ENCODE measurements at places on chromosomes 1 and 21.

GRCh38 chr1:201294876-201295275, 11.6 kb downstream of the PKP1 start:
- no peak for DNase-seq

GRCh38 chr1:239354231-239354630, 32.1 kb upstream of the CHRM3 start:
- DNase-seq: no peak

DNA sequence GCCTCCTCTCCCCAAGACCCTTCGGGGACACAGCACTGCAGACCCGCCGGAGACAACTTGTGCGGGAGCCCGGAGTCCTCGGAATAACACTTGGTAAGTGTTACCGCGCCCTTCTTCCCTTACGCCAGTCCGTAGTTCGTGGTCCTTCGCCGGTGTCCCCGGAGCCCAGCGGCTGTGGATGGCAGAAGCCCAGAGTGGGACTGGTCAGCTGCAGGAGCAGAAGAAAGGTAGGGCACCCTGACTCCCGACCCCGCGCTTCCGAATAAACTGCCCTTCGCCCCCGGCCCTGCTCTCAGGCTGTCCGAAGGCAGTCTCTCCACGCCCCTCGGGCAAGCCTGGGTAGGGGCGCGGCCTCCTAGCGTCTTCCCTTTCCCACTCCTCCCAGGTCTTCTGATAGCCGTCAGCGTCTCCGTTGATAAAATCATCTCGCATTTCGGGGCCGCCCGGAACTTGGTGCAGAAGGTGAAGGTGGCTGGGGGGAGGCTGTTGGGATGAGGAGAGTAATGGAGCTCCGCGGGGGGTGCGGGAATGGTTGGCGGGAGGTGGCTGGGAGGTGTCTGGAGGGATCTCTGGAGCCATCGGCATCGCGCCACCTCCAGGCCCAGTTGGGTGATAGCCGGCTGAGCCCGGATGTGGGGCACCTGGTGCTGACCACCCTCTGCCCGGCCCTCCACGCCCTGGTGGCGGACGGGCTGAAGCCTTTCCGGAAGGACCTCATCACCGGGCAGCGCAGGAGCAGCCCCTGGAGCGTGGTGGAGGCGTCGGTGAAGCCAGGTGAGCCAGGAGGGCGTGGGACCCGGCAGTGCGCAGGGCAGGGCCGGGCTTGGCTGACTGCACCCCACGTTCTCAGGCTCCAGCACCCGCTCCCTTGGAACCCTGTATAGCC, 4.3 kb downstream of the RUSC1 start:
- DNase-seq: peak; percentile 81

GRCh38 chr1:209937996-209938959, at the start of gene SYT14:
Gene SYT14, plus strand, starts transcription at chr1:209938217. Its CDS starts 48 bp downstream, at chr1:209938265.
- peak; percentile 49 for DNase-seq

DNA sequence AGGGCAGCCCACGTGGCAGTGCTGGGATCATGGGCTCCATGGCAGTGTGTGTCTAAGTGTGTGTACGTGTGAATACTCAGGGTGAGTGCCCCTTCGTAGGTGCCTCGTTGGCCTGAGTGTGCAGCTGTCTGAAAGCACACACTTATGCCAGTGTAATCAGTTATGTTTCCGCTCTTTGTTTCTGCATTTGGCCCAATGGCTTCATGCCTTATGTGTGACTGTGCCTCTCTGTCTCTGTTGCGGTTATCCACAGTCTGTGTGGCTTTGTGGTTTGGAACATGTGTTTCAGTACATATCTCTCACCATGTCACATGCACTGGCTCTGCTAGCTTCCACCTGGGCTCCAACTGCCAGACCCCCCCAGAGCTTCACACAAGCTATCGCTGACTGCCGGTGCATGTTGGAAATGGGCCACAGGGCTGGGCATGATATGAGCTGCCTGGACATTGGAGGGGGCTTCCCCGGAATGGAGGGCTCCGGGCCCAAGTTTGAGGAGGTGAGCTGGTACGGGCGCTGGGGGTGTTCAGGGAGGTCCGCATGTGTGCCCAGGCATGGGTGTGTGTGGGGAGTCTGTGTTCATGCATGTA, 70.3 kb upstream of the TINAGL1 start:
- no peak for DNase-seq

GRCh38 chr1:223030871-223031400, 112.1 kb downstream of the TLR5 start:
- no peak for DNase-seq

DNA sequence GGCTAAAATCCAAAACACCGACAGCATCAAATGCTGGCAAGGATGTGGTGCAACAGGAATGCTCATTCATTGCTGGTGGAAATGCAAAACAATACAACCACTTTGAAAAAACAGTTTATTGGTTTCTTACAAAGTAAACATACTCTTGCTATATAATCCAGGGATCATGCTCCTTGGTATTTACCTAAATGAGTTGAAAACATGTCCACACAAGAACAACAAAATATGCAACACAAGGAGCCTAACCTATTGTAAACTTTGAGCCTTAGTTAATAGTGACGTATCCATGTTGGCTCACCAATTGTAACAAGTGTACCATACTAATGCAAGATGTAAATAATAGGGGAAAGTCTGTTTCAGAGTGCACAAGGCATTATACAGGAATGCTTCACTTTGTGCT, 37.2 kb upstream of the PGBD5 start:
- DNase-seq: no peak

- DNase-seq: no peak
These were observed 3.7 kb downstream of the SMPDL3B start for GRCh38 chr1:27938488-27938887.

- DNase-seq: no peak
These were observed 1.8 kb downstream of the MRPS21 start for GRCh38 chr1:150295476-150295875.

- DNase-seq: no peak
These were observed 1786.6 kb downstream of the PLA2G4A start for GRCh38 chr1:188615321-188615720.

DNA sequence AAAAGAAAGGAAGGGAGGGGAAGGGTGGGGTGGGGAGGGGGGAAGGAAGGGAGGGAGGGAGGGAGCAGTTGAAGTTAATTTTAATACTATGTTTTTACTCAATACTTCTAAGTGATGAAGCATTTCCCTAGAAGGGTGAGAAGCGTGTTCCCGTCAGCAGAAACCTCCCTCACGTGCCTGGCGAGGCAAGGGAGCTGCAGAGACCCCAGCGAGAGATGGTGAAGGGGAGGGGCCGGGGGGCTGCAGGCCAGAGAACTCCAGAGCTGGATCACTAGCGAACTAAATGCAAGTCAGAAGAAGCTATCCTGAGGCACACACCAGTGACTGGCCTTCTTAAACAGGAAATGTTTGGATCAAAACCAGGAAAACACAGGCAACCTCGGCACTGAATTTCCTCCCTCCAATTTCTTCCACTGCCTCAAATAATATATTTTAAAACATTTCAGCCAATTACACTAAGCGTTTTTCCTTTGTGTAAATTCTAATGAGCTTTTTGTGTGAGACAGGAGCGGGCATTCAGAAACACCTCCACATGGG, 18.0 kb downstream of the WDR4 start:
- DNase-seq: no peak

- no peak for DNase-seq
These were observed 392.9 kb upstream of the RUNX1 start for GRCh38 chr21:35441868-35442582.

DNA sequence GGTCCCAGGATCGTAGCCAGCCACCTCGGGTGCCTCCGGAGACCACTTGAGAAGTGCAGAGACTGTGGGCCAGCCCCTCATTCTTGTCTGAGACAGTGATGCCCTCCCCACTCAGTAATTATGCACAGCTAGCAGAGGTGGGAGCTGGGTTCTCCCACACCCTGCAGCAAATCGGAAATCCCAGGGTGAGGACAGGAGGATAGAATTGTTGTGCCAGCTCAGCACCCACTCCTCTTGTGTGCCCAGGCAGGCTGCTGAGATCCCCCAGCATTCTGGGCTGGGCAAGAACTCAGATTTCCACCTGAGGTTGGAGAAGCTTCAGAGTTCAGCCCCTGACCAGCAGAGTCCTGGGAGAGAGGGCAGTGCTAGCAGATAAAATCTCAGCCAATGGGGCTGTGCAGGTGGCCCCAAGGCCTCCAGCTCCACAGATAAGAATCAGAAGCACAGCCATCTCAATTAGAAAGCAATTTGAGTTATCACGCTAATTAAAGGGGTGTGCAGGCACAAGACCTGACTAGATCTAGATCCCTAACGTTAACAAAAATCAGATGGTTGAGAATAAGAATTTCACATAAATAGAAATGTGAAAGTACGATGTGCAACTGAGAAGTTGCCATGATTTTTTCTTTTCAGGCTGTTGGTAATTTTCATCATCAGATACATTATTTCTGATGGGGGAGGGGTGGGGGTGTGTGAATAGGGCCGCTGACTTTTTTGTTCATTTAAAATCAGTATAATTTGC, 45.5 kb upstream of the IRF2BP2 start:
- DNase-seq: no peak

- DNase-seq: no peak
These were observed 138.6 kb upstream of the EDN2 start for GRCh38 chr1:41622859-41623732.

GRCh38 chr1:74703386-74704182, 29.3 kb downstream of the CRYZ start:
- DNase-seq: no peak

- no peak for DNase-seq
These were observed 13.2 kb upstream of the PRMT2 start for GRCh38 chr21:46622226-46622625.

DNA sequence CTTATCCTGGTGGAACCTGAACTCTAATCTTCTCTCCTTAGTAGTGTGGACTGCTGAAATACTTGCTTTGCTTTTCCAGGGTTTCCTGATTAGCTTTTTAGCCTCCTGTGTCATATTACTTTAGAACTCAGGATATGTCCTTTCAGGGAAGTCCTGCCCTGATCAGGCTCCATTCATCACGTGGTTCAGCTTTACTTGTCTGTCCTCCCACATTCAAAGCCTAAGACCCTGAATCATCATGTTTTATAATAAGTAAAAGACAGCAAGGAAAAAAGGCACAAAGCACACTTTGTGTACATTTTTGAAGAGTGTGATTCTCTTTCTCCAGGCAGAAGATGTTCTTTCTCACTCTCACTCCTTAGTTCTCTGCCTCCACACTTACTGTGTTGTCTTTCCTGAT, 70.6 kb downstream of the PATJ start:
- DNase-seq: no peak

GRCh38 chr1:151970626-151971025, 23.0 kb downstream of the S100A10 start:
- DNase-seq: no peak

DNA sequence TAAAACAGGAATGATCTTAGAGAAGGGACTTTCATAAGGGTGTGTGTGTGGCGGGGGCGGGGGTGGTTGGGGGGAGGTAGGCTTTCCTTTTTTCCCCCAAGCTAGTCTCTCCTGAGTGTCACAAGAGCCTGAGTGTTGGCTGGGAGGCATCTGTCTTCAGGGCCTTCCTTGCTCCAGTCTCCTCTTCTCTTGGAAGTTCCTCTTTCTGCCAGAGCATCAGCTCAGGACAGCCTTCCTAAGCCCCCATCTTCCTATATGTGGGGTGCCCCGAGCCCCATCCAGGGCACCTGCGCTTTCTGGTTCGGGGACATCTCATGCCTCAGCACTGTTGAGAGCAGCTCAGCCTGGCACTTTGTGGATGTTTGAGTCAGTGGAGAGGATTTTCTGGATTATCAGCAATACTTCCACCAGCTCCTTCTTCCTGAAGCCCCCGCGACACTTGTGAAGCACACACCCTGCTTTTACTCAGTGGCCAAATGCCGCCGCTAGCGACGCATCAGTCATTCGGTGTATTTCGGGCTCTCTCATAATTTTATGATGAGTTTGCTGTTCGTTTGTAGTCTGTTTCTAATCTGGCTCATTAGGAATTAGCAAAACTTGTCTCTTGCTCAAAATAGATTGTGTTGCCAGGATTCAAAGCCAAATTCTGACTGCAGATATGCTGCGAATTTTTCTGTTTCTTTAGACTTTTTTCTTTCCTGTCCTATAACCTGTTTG, 61.7 kb downstream of the GALNT2 start:
- DNase-seq: no peak

DNA sequence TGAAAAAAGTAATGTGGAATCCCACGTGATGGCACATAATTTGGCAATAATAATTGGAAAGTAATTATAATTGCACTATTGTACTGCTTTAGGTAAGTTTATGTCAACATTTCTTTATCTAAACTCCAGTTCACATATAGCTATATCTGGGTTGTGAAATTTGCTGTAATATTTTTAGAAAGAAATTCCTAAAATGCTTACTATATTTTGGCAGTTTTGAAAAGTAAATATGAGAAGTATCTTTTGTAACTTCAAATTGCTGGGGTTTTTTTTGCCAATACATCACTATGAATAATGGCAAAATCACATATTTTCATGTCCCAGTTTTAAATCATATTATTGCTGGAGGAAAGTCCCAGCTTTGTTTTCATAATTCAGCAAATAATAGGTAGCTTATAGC, 197.5 kb downstream of the PDE4B start:
- DNase-seq: no peak

DNA sequence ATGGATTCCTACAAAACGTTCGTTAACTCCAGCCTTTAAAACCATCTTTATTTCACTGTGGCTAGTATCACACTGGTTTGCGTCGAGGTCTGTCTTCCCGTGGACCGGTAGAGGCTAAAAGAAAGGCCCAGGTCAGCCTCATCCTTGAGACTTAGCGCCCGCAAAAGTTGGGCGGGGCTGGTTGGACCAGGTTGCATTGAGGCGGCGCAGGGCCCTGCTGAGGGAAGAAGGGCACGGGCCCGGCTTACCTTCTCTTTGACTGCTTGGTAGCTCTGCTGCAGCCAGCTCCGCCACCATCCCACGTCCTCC, 455 bp downstream of the BSDC1 start:
- peak; percentile 42 for DNase-seq

- no peak for DNase-seq
These were observed 16.5 kb downstream of the SMAP2 start for GRCh38 chr1:40389871-40390560.

DNA sequence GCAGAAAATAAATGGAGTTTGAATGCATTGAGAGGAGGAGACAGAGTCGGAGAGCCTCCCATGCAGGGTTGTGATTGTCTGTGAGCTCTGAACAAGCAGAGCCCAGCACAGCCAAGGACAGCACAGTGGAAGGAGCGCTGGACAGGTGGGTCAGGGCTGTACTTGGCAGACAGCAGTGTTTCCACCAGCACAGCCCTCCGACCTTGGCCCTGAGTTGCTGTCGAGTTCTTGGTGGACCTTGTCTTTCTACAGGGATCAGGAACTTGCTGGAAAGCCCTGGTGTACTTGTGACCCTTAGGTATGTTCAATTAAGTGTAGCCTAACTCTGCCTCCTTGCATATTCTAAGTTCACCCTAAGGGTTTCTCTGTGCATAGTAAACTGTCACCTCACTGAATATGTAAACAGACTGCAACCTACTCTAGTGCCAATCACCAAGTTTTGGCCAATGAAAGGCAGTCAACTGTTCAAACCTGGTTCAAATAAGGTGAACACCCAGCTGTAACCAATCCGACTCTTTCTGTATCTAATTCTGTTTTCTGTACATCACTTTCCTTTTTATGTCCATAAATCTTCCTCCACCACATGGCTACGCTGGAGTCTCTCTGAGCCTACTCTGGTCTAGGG, 86.6 kb upstream of the SLC25A33 start:
- no peak for DNase-seq

- no peak for DNase-seq
These were observed 30.8 kb upstream of the TSNAX start for GRCh38 chr1:231497629-231498152.

- no peak for DNase-seq
These were observed 90.5 kb downstream of the ADARB1 start for GRCh38 chr21:45164838-45165237.
